Activated CD8-positive, alpha-beta T cell treated with anti-CD3 and anti-CD28 coated beads, Interleukin-2, amount 10 ng/mL, durations not matched to agents 7 days and 5 days (primary cell): ENCODE measurements at places on chromosomes 12 and 14.

DNA sequence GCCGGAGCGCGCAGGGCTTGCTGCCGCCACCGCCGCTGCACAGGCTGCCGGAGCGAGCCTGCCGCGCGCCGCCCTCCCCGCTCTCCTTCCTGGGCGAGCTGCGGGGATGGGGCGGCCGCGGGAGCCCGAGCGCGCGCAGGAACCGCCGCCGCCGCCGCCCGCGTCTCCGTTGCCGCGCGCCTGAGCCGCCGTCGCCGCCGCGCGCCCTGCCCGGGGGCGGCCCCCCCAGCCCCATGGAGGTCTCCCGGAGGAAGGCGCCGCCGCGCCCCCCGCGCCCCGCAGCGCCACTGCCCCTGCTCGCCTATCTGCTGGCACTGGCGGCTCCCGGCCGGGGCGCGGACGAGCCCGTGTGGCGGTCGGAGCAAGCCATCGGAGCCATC lies 352 bp downstream of the PLXNC1 start:
- peaks cover 34% of the 10 kb centered on the region for H3K36me3 ChIP-seq
- H3K27me3 ChIP-seq, result peaks cover 22% of the 10 kb centered on the region
- peak overlapping the region; percentile 75 for H3K4me3 ChIP-seq
- no peak for DNase-seq
- peaks cover 58% of the 10 kb centered on the region for H3K4me1 ChIP-seq

DNA sequence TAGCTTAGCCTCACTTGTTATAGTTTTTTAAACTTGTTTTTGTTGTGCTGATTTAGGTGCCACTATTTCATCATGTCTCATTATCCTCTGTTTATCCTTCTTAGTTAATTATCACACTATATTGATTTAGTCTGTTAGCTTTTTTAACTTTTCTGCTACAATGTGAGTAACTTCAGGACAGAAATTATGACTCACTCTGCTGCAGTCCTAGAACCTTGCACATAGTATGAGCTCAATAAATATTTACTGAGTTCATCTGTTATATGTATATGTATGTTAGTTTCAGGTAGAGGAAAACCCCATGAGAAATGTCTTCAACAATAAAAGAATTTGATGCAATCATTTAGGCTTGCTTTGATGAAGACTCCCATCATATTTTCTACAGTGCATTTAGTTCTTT lies 224.3 kb upstream of the NAV3 start:
- no peaks in the 10 kb centered on the region for H3K27me3 ChIP-seq
- H3K36me3 ChIP-seq, result no peaks in the 10 kb centered on the region
- no peaks in the 10 kb centered on the region for H3K4me1 ChIP-seq
- no peak for DNase-seq
- no peak overlapping the region for H3K4me3 ChIP-seq

GRCh38 chr14:55123101-55123500 lies 6.0 kb upstream of the LGALS3 start:
- H3K27ac ChIP-seq, result peak overlapping the region; percentile 7
- peaks cover 31% of the 10 kb centered on the region for H3K27me3 ChIP-seq
- H3K36me3 ChIP-seq, result no peaks in the 10 kb centered on the region
- H3K4me1 ChIP-seq, result peaks cover 42% of the 10 kb centered on the region
- H3K4me3 ChIP-seq, result no peak overlapping the region

- H3K36me3 ChIP-seq, result no peaks in the 10 kb centered on the region
- peaks cover 55% of the 10 kb centered on the region for H3K27me3 ChIP-seq
- H3K27ac ChIP-seq, result no peak overlapping the region
Observed at GRCh38 chr14:103056322-103057027, 874 bp downstream of the CDC42BPB start.

GRCh38 chr12:95805864-95806671 lies 15.5 kb upstream of the NTN4 start:
- no peak overlapping the region for H3K4me3 ChIP-seq
- no peak overlapping the region for H3K27ac ChIP-seq
- H3K27me3 ChIP-seq, result peaks cover 18% of the 10 kb centered on the region
- DNase-seq, result no peak
- no peaks in the 10 kb centered on the region for H3K4me1 ChIP-seq
- no peaks in the 10 kb centered on the region for H3K36me3 ChIP-seq

DNA sequence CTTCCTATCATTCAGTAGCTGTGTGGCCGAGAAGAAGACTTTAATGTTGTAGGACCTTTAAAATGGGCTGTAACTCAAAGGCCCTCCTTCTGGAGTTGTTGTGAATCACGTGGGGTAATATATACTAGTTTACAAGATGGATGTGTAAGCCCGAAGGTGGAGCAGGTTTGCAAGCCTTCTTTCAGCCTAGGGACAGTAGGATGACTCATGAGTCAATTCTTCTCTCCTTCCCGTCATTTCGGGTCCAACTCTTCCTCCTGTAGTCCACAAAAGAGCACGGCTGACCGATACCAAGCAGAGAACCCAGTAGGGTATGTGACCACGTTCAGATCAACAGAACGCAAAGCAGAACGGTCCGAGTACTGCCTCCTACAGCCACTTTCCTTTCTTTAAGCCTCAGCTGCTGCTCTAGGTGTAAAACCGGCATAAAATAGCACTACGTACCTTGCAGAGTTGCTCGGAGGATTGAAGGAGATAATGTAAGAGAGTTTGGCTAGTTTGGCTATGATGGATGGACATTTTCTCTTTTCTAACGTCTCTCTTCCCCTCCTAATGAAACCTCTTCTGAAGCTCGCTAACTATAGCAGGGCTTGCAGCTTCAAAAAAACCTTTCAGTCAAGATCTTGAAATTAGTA lies 1.3 kb upstream of the RASSF3 start:
- peaks cover 25% of the 10 kb centered on the region for H3K36me3 ChIP-seq
- DNase-seq, result peak; percentile 63
- H3K4me3 ChIP-seq, result peak overlapping the region; percentile 81
- peaks cover 28% of the 10 kb centered on the region for H3K4me1 ChIP-seq

DNA sequence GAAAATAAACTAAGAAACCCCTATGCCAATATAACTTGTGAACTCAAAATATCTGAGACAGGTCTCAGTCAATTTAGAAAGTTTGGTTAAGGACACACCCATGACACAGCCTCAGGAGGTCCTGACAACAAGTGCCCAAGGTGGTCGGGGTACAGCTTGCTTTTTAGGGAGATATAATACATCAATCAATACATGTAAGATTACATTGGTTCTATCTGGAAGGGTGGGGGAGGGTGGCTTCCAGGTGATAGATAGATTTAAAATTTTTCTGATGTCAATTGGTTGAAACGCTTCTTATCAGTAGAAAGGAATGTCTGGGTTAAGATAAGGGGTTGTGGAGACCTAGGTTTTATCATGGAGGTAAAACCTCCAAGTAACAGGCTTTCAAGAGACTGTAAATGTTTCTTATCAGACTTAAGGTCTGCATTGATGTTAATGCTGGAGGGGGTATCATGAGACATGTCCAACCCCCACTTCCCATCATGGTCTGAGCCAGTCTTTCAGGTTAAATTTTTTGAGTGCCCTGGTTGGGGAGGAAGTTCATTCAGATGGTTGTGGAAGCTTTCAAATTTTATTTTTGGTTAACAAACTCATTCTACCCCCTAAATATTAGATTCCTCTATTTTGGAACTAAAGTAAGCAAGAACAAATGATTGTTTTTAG lies 82.0 kb upstream of the RASSF8 start:
- DNase-seq, result no peak
- H3K4me1 ChIP-seq, result no peaks in the 10 kb centered on the region
- H3K27me3 ChIP-seq, result peaks cover 3% of the 10 kb centered on the region
- no peak overlapping the region for H3K4me3 ChIP-seq
